Type B pancreatic cell (in vitro differentiated cells): ENCODE measurements at places on chromosomes 7 and 10. TPM values are rescaled to one million over a fixed set of nuclear protein-coding genes. Genes with fewer than 3 reads are reported as not detected.

Gene OR2A7
- total RNA-seq, result 4.2 and 13.7 TPM in 2 replicates

Gene ASAH2
- total RNA-seq, result 5.1 and 5.4 TPM in 2 replicates

Gene RNF32
- total RNA-seq, result 1.4 and 2.6 TPM in 2 replicates

Gene MMP21
- 0.31 TPM in 1 of 2 replicates, not detected in the other for total RNA-seq

GRCh38 chr10:29415876-29416275 lies 127.0 kb downstream of the LYZL1 start:
- H3K27me3 ChIP-seq, result no peaks in the 10 kb centered on the region
- no peak for DNase-seq
- H3K27ac ChIP-seq, result no peak overlapping the region
- no peaks in the 10 kb centered on the region for H3K36me3 ChIP-seq
- H3K4me3 ChIP-seq, result no peak overlapping the region

DNA sequence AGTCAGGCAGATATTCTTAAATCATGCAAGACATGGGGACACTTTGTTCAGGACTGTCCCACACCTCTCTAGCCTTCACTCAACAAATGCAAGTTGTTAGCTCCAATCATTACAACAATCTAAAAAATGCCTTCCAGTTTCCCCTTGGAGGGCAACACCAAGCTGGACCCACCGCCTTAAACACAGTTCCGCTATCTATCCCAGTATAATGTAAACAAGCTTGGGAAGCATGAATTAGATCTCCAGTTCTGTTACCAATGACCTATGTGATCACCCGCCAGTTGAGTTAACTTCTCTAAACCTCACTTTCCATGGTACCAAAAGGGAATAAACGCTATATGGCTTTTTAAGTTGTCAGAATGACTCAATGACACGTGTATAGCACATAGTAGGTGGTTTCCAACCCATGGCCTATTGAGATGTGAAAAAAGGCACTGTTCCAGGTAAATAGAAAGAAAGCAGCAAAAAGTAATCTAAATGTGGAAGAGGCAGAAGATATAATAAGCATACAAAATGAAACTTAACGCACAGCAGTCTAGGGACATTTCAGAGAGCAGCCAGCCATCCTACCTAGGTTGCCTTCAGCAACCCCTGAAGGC lies 2.4 kb upstream of the REEP3 start:
- H3K36me3 ChIP-seq, result peaks cover 29% of the 10 kb centered on the region
- H3K27ac ChIP-seq, result peak overlapping the region; percentile 35
- peaks cover 43% of the 10 kb centered on the region for H3K4me1 ChIP-seq

DNA sequence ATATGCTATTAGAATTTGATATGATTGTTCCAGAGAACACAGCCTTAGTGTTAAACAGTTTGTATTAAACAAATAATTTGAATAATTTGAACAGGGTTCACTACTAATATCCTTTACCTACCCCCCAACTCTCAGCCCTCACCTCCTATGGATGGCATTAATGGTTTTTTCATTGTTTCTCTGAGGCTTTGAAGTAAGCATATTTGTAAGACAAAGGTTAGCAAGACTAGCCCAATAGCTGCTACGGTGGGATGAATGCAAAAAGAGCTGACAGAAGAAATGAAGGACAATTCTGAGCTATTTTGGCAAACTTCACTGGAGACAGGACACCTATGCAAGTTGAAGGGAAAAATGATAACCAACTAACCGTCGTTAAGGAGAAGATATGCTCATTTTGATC lies 61.6 kb downstream of the ARL4A start:
- no peak overlapping the region for H3K4me3 ChIP-seq
- DNase-seq, result no peak
- H3K36me3 ChIP-seq, result no peaks in the 10 kb centered on the region
- H3K27ac ChIP-seq, result no peak overlapping the region

DNA sequence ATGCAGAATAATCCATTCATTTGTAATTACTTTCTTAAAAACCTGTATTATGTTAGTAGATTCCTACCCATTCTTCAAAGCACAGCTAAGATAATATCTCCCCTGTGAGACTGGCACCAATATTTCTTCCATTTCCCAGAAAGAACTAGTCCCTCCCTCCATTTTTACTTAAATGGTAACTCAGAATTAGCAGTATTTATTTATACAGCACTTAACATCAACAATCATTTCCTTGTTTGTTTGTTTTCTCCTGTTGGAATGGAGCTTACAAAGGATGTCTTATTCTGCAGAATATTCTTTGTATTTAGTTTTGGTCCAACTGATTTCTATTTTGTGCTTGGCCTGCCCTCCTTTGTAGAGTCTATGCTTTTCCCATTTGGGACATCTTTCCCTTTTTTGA lies 32.1 kb upstream of the PTPN12 start:
- H3K27ac ChIP-seq, result no peak overlapping the region
- no peaks in the 10 kb centered on the region for H3K36me3 ChIP-seq
- H3K4me3 ChIP-seq, result no peak overlapping the region
- no peak for DNase-seq
- no peaks in the 10 kb centered on the region for H3K4me1 ChIP-seq
- no peaks in the 10 kb centered on the region for H3K27me3 ChIP-seq

DNA sequence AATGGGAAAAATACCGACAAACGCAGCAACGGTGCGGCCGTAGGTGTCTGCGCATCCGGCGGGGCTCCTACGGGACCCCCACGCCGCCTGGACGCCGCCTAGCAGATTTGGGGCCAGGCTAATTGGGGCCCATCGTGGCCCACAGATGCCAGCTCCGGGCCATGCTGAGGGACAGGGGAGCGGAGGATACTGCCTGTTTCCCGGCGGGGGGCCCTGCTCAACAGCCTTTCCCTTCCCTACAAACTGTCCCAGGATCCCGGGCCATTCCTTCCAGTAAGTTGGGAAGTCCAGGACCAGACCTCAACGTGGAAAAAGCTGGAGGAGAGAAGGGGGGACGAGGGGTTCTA lies 21.7 kb upstream of the GPER1 start:
- no peaks in the 10 kb centered on the region for H3K27me3 ChIP-seq
- no peak overlapping the region for H3K27ac ChIP-seq
- no peaks in the 10 kb centered on the region for H3K36me3 ChIP-seq
- DNase-seq, result no peak

GRCh38 chr7:97001221-97001620 lies 4.1 kb upstream of the DLX6 start:
- peak overlapping the region; percentile 50 for H3K27ac ChIP-seq
- peak overlapping the region; percentile 95 for H3K4me3 ChIP-seq
- no peak for DNase-seq
- peaks cover 49% of the 10 kb centered on the region for H3K4me1 ChIP-seq

- no peak overlapping the region for H3K4me3 ChIP-seq
- DNase-seq, result no peak
- H3K4me1 ChIP-seq, result peaks cover 27% of the 10 kb centered on the region
- H3K27me3 ChIP-seq, result peaks cover 8% of the 10 kb centered on the region
- H3K36me3 ChIP-seq, result no peaks in the 10 kb centered on the region
- H3K27ac ChIP-seq, result no peak overlapping the region
Measured at GRCh38 chr7:132403465-132404110, 172.7 kb downstream of the PLXNA4 start.

DNA sequence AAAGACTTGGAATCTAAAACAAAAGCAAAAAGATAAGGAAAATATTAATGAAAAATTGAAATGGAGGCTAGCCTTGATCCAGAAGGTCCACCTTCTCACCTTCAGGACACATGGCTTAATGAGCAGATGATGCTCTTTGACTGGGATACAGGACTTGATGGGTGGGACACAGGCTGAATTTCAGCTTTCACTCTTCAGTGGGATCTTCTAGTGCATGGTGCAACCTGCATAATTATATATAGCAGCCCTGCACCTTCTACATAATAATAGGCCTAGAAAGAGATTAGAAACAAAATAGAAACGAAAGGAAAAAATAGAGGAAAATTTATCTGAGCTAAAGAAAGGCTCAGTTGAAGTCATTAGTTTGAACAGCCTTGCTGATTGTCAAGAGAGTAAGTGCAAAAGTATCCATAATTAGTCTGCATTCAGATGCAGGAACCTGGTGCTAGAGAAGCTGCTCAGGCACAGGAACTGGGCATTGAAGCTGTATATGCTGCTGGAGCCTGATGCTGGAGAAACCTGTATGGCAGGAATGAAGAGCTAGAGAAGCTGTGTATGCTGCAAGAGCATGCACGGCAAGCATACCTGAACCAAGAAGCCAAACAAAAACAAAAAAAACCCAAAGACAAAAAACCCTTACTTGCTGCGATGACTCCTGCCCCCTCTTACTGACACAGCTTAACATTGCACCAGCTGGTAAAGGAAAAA lies 19.4 kb downstream of the MKLN1 start:
- no peaks in the 10 kb centered on the region for H3K27me3 ChIP-seq
- no peaks in the 10 kb centered on the region for H3K36me3 ChIP-seq
- DNase-seq, result no peak

- no peak overlapping the region for H3K4me3 ChIP-seq
- no peaks in the 10 kb centered on the region for H3K36me3 ChIP-seq
- no peak for DNase-seq
- H3K27ac ChIP-seq, result no peak overlapping the region
Measured at GRCh38 chr7:30986738-30987137, 23.0 kb downstream of the GHRHR start.

- no peak overlapping the region for H3K27ac ChIP-seq
- no peak overlapping the region for H3K4me3 ChIP-seq
- H3K27me3 ChIP-seq, result no peaks in the 10 kb centered on the region
- DNase-seq, result no peak
- H3K36me3 ChIP-seq, result peaks cover 8% of the 10 kb centered on the region
- H3K4me1 ChIP-seq, result peaks cover 42% of the 10 kb centered on the region
Measured at GRCh38 chr7:69832356-69832755, 234.1 kb downstream of the AUTS2 start.

DNA sequence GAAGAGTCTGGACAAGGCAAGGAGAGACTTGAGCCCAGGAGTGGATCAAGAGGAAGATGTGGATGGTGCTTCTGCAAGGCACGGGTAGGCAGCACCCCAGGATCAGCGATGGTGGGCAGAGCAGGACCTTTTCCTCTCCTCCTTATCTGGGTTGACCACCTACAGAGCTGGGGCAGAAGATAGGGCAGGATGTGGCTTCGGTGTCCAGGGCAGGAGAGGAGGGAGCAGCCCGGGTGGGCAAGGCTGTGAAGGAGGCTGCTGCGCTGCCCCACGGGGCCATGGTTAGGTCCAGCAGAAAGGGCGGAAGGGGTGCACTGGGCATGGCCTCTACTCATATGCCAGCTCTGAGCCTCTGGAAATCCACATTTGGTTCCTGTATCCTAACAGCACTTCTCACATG lies 20.0 kb upstream of the PARP12 start:
- no peaks in the 10 kb centered on the region for H3K27me3 ChIP-seq
- H3K27ac ChIP-seq, result no peak overlapping the region
- no peak for DNase-seq
- H3K4me1 ChIP-seq, result no peaks in the 10 kb centered on the region
- H3K36me3 ChIP-seq, result no peaks in the 10 kb centered on the region

GRCh38 chr10:437698-438490 lies 251.6 kb downstream of the DIP2C start:
- H3K4me1 ChIP-seq, result no peaks in the 10 kb centered on the region
- DNase-seq, result no peak
- peaks cover 44% of the 10 kb centered on the region for H3K36me3 ChIP-seq

DNA sequence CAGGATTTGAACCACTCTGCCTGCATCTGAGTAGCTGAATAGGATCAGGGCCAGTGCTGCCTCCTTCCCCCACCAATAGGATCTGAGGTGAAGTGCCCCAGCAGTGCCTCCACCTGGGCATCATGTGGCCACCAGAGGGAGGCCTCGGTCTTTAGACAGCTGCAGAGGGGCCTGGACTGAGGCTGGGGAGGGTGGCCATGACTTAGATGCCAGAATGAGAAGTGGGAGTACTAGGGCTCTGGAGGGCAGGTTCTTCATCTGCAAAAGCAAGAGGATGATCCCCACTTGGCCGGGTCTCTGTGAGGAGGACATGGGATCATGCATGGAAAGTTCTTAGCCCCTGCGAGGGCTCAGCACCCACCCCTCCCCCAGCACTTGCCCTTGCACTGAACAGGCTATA lies 56.9 kb downstream of the NEUROG3 start:
- no peaks in the 10 kb centered on the region for H3K4me1 ChIP-seq
- no peak for DNase-seq
- peaks cover 45% of the 10 kb centered on the region for H3K27me3 ChIP-seq
- no peak overlapping the region for H3K27ac ChIP-seq
- no peaks in the 10 kb centered on the region for H3K36me3 ChIP-seq

DNA sequence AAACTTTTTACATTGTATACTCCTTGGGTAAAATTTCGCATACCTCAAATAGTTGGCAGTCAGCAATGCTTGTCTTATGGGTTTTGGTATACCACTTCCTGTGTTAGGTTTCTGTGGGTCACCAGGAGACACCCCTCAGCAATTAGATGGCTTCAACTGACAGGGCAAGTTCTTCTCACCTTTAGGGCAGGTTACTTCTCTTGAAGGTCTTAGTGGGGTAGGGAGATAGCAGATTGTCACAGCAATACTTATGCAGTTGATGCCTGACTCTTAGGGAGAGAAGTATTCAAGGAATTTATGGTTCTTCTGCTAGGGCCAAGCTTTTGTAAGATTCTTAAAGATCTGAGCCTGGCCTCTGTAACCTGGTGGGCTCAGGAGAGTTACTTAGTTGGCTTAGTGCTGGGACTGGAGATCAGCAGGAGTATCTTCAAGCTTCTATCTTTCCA lies 42.9 kb downstream of the MKLN1 start:
- H3K4me3 ChIP-seq, result no peak overlapping the region
- no peak for DNase-seq
- no peak overlapping the region for H3K27ac ChIP-seq

- no peaks in the 10 kb centered on the region for H3K4me1 ChIP-seq
- no peak overlapping the region for H3K4me3 ChIP-seq
- DNase-seq, result no peak
- no peak overlapping the region for H3K27ac ChIP-seq
- H3K36me3 ChIP-seq, result no peaks in the 10 kb centered on the region
Measured at GRCh38 chr10:26869528-26869927, 8.8 kb upstream of the ABI1 start.

DNA sequence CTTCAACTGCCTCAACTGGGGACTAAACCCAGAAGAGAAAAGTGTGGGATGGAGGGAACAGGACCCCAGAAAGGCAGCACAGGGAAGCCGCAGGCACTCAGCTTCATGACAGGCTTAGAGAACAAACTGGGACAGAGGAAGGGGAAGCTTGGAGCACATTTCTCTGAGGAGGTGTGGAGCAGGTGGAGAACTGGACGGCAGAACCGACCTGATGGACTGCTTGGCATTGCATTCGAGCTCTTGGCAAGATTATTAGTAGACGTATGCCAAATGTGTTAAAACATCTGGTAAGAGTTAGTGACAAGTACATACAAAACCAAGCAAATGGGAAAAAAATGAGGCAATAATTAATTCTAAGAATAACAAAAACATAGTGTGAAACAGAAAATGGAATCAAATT lies 335.7 kb downstream of the SFMBT2 start:
- no peak overlapping the region for H3K4me3 ChIP-seq
- no peak overlapping the region for H3K27ac ChIP-seq
- H3K4me1 ChIP-seq, result no peaks in the 10 kb centered on the region
- no peaks in the 10 kb centered on the region for H3K36me3 ChIP-seq
- H3K27me3 ChIP-seq, result peaks cover 56% of the 10 kb centered on the region

GRCh38 chr10:27100813-27101347 lies 586 bp upstream of the ANKRD26 start:
- peak overlapping the region; percentile 98 for H3K27ac ChIP-seq
- H3K4me3 ChIP-seq, result peak overlapping the region; percentile 94
- no peak for DNase-seq
- H3K36me3 ChIP-seq, result peaks cover 4% of the 10 kb centered on the region

- H3K4me3 ChIP-seq, result no peak overlapping the region
- peaks cover 25% of the 10 kb centered on the region for H3K27me3 ChIP-seq
- no peaks in the 10 kb centered on the region for H3K36me3 ChIP-seq
- H3K4me1 ChIP-seq, result no peaks in the 10 kb centered on the region
Measured at GRCh38 chr7:97104719-97105238, 12.7 kb upstream of the SDHAF3 start.

- peaks cover 17% of the 10 kb centered on the region for H3K4me1 ChIP-seq
- H3K27me3 ChIP-seq, result peaks cover 6% of the 10 kb centered on the region
- H3K27ac ChIP-seq, result no peak overlapping the region
- H3K36me3 ChIP-seq, result peaks cover 4% of the 10 kb centered on the region
- peak overlapping the region; percentile 86 for H3K4me3 ChIP-seq
- no peak for DNase-seq
Measured at GRCh38 chr10:87503886-87504285, 807 bp upstream of the MINPP1 start.
